Renal pelvis (tissue), 12 donors: ENCODE measurements at places on chromosomes 6 and 20.
A peak's percentile ranks its signal among the peaks of the same experiment; 100 is the strongest.

- DNase-seq = no peak
Observed at GRCh38 chr6:17962436-17963031, 24.9 kb downstream of the KIF13A start.

DNA sequence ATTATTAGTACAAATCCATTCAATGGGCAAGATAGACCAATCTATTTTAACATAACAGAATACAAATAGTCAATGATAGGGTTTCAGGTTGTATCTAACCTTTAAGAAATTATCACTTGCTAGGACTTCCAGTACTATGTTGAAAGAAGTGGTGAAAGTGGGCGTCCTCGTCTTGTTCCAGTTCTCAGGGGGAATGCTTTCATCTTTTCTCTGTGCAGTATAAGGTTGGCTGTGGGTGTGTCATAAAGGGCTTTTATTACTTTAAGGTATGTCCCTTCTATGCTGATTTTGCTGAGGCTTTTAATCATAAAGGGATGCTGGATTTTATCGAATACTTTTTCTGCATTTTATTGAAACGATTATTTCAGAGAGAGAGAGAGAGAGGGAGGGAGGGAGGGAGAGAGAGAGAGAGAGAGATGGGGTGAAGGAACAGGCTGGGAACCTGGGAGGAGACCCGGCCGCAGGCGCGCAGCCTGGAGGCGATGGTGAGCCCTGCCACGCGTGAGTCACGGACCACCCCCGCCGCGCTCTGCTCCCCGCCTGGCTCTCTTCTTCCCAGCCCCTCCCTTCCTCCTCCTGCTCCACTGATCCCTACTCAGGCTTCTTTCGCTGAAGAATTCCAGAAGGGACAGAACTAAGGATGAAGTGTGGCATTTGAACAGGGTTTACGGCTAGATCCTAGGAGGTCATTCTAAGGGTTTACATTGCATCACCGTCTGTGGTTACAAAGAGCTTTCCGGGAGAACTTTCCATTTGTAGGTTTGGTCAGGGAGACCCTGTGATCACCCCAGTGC is 45.5 kb upstream of the HLA-E start:
- no peak for DNase-seq

DNA sequence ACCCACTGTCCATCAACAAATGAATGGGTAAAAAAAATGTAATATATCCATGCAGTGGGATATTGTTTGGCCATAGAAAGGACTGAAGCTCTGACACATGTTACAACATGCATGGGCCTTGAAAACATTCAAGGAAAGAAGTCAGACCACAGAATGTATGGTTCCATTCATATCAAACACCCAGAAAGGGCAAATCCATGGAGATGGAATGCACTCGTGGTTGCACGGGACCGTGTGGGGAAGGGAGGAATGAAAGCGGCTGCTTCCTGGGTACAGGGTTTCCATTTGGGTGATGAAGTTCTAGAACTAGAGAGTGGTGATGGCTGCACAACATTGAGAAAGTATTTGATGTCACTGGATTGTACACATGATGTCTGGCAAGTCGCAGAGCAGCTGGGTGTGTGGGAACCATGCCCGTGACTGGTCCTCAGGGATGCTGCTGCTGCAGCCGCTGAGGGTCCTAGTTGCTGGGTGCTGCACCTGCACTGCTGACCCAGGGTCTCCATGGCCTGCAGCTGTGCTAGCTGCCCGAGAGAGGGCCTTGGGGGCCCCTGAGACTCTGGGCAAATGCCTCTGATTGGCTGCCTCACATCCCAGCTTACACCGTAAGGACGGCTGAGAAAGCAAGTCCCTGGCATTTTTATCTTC is 220.3 kb downstream of the NRN1 start:
- no peak for DNase-seq

DNA sequence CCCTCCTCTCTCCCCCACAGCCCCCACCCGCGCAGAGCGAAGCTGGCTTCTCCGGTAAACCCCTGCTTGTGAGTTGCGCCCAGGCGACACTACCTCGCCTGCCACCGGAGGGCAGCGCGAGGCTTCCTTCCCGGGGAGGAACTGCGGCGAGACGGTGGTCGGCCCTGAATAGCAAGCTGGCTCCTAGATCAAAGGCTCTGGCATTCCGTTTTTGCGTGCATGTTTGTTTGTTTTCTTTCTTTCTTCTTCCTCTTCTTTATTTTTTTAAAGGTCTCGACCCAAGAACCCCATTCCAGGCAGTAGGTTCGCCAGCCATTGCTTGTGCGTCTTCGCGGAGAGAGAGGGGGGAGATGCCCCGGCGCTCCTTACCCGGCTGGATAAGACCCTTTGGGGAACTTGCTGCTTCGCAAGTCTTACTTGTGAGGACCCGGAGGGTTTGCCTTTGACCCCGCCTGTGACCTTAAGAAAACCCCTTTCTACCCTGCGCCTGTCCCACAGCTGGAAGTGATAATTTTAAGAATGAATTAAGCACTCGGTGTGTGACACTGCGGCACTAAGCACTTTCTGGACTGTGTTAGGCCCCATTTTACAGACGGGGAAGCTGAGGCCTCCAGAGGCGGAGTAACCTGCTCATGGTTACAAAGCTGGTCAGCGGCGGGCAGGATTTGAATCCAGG is 92.7 kb upstream of the SIRPA start:
- peak; percentile 68 for DNase-seq

- DNase-seq = no peak
Observed at GRCh38 chr6:136470044-136470443, 80.2 kb downstream of the MAP7 start.

GRCh38 chr20:32484225-32484957 is 100.7 kb downstream of the NOL4L start:
- DNase-seq = no peak

DNA sequence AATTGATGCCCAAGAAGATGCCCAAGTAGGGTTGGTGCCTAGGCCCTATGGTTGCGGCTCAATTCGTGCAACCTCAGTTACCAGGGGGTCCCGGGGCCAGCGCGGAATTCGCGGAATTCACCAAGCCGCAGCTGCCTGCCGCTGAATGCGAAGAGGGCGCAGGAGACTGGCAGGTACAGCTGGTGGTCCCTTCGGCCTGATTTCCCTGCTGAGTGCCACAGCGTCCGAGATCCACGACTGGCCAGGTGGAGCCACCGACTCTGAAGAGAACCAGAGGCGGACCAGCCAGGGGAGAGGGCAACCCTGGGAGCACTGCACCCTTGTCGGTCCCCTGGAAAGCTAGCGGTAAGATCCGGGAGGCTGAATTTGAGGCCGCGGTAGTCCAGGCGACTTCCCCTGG is 6.8 kb upstream of the TFAP2D start:
- DNase-seq = no peak

DNA sequence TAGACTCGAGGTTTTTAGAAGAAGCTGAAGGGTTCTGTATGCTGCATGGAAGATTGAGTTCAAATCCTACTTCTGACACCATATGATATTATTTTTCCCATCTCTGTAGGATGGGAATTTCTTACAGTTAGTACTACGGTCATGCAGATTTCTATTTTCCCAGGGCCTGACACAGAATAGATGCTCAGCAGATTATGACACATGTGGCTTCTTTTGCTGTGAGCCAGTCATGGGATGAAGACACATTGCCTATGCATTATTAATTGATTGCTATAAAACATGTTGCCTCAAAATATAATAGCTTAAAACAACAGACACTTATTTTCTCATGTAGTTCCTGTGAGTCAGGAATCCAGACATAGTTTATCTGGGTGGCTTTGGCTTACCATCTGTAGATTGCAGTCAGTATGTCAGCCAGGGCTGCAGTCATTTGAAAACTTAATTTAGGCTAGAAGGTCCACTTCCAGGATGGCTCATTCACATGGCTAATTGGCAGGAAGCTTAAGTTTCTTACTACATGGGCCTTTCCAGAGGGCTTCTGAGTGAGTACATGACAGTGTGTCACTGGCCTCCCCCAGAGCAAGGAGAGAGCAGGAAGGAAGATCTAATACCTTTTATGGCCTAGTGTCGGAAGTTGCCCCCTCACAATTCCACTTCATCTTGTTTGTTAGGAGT is 29.5 kb downstream of the TOP1 start:
- no peak for DNase-seq

DNA sequence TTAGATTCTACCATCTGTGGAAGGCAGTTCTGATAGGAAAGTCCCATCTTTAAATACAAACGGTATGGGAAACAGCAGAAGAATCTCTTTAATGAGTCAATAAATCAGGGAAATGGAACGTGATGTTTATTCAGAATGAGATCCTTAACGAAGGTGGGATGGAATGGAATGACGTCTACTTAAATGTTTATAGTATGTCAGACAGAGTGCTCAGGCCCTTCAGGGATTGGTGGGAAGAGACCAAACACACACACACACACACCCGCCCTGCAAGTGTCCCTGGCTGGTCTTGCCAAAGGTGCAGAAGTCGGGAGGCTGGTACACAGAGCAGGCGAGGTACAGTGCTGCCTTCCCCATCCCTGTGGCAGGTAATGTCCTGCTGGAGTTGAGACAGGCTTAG is 164.0 kb downstream of the FARS2 start:
- DNase-seq = no peak

DNA sequence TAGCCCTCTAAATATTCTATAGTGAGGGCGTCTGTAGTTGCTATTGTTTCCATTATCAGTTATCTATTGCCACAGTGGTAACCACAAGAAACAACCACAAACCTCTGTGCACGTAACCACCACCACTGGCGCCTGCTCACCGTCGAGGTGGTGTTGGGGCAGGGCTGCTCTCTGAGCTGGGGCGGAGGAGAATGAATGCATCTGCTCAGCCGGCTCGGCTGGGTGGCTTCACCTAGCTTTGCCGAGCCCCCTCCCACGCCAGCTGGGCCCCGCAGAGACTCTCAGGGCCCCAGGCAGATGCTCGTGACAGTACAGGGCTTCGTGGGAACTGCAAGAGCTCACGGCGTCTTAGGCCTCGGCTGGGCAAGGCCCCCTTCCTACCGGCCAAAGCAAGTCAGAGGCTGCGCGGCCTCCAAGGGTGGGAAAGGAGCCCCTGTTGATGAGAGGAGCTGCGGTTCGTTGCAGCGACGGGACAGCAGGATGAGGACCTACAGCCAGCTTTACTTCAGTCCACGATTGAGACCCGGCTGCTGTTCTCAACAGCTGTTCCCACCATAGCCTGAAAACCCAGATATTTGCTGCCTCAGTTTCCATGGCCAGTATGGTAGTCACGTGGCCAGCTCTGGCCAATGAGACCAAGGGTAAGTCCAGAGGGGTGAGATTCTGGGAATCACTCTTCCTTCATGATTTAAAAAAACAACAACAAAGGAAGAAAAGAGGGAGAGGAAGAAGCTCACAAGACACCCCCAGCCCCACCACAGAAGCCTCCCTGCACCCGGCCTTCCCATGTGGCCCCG is 120.2 kb upstream of the AFDN start:
- DNase-seq = no peak

DNA sequence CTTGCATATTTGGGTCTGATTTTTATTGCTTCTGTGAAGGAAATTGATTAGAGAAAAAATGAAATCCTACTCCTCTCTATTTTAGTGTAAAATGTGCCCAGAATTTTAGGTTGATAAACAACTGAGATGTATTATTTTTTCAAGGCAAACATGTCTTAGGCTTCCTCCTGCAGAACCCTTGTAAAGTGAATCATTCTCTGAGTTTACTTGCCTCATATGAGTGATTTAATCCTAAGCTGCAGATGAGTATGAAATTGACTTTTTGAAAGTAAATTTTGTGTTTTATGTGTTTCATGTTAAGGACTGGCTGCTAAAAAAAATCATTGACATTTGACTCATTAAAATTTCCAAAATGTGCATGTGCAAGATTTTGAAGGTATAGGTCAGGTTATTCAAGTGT is 138.5 kb upstream of the PHACTR1 start:
- no peak for DNase-seq

- DNase-seq = no peak
Observed at GRCh38 chr20:38258545-38259215, 1.9 kb downstream of the KIAA1755 start.

GRCh38 chr20:6277661-6278240 is 154.9 kb upstream of the FERMT1 start:
- DNase-seq = peak; percentile 17
